ENCODE measurements at places on chromosomes 6 and 20.

GRCh38 chr6:47709160-47709559 lies 10.8 kb downstream of the ADGRF4 start:
- DNase-seq = no peak

- no peak for DNase-seq
These were observed 358.0 kb upstream of the CDH4 start for GRCh38 chr20:60894091-60894490.

- no peak for DNase-seq
These were observed 850.5 kb upstream of the GJE1 start for GRCh38 chr6:141282263-141282662.

- DNase-seq = no peak
These were observed 449.6 kb downstream of the KIF16B start for GRCh38 chr20:16123623-16124022.

GRCh38 chr6:88374553-88374952 lies 208.4 kb upstream of the CNR1 start:
- no peak for DNase-seq

DNA sequence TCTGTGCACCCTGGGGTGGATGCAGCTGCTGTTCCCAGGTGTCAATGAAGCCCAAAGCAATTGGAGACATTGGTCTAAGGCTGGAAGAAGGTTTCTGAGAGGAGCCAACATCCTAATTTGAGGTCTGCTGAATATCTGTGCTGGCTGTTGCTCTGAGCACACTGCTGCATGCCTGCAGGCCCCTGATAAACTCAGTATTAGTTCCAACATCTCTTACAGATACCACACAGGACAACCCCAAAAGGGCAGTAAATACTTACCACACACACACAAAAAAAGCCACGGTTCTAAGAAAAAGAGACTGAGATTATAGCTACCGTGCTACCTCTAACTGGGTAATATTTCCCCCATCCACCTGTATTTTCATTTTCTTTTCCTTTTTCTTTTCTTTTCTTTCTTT lies 164.3 kb upstream of the SOX4 start:
- DNase-seq = no peak

GRCh38 chr6:87738000-87738399 lies 36.0 kb upstream of the AKIRIN2 start:
- no peak for DNase-seq

GRCh38 chr6:55874316-55874715 lies 1.1 kb downstream of the BMP5 start:
- no peak for DNase-seq

GRCh38 chr6:16318538-16318937 lies 80.2 kb downstream of the GMPR start:
- no peak for DNase-seq

- DNase-seq = no peak
These were observed 203.0 kb upstream of the PCSK2 start for GRCh38 chr20:17023806-17024205.

DNA sequence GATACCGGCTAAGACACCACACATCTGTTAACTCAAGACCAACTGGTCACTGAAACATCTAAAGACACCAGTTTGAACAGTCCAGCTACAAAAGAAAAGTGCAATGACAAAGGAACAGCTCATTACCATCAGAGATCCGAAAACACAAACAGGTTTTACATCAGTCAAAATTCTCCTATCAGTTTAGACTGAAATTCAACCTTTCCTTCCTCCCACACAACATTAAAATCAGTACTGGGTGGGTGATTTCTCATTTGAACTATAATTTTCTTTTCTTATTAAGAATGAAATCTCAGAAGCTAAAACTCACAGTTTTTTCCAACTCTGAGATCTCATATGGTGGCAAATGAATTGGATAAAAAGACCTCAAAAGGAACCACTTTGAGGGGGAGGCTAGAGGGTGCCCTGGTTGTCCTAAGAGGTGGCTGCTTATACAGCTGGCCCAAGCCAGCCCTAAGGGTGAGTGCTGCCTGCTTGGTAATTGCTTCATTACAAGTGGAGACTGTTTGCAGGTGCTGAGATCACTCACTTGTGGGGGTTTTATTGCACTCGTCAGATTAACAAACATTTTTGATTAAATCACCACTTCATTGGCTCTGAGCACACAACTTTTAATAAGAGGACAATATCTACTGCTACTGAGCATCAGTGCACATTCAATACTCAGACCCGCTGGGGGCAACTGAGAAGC lies 4.3 kb downstream of the CCDC167 start:
- no peak for DNase-seq

- no peak for DNase-seq
These were observed 17.1 kb upstream of the RPN2 start for GRCh38 chr20:37161830-37162549.

DNA sequence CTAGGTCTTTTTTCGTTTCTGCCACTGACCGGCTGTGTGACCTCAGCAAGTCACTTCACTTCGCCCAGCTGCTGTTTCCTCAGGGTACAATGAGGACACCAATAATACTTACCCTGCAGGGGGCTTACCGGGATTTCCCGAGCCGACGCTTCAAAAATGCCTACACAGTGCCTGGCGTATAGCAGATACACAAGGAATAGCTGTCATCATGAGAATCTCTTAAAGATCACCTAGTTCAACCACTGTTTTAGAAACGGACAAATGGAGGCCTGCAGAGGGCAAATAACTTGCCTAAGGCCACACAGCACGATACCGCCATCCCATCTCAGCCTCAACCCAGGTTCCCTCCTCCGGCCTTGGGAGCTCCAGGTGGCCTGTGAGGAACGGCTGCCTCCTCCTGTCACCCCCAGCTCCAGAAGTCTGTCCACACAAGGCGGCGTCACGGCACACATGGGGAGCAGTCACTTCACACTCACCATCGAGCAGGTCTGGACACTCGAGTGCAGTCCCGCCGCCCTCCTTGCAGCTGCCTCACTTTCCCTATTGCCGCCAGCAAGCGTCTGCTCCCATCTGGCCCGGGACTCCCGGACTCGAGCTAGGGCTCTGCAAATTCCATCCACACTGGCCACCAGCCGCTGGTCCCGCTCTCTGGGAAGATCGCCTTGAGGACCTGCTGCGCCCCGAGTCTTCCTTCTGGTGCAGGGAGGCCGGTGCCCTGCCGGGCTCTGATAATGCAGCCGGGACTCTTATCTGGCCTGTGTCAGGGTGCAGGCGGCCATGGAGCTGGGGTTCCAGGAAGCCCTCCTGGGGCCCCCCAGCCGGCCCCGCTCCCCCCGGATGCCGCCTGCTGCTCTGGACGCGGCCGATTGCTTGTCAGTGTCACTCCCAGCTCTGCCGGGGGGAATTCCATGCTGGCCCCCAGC lies at the start of gene RIPOR3:
Gene RIPOR3 (minus strand): TSS at position 893 of the 923 bp plus-strand sequence. CDS start 414 bp downstream, at position 479.
- no peak for DNase-seq

DNA sequence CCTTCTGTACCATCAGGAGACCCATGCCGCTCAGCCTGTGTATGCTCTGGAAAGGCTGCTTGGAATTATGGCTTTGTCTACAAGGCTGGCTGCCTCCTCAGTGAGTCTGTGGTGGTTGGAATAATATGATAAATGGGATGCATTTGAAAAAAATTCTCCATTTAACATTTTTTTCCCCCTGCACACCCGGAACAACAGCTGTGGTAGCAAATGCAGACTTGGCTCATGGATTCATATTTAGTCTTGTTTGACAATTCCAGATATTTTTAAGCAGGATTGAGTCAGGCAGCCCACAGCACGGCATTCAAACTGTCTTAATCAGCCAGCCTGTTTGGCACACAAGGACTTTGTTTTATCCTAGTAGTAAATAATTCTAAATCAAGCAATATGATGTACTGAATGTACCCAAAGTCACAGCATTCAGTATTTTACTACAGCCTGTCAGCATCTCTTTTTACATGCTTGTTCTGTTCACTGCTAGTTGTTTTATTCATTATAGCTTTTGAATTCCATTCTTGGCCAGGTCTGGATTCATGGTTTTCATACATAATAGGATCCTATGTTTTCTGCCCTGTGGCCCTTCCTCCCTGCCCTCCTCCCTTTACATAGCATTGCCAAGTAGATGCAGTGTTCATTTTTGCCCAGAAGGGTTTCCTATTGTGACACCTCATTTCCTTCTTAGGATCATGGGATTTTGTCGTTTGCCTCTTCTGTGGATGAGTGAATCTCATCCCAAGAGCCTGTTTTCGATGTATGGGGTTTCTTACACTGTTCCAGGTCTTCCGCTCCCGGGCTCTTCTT lies 68.1 kb downstream of the LRRC1 start:
- no peak for DNase-seq

DNA sequence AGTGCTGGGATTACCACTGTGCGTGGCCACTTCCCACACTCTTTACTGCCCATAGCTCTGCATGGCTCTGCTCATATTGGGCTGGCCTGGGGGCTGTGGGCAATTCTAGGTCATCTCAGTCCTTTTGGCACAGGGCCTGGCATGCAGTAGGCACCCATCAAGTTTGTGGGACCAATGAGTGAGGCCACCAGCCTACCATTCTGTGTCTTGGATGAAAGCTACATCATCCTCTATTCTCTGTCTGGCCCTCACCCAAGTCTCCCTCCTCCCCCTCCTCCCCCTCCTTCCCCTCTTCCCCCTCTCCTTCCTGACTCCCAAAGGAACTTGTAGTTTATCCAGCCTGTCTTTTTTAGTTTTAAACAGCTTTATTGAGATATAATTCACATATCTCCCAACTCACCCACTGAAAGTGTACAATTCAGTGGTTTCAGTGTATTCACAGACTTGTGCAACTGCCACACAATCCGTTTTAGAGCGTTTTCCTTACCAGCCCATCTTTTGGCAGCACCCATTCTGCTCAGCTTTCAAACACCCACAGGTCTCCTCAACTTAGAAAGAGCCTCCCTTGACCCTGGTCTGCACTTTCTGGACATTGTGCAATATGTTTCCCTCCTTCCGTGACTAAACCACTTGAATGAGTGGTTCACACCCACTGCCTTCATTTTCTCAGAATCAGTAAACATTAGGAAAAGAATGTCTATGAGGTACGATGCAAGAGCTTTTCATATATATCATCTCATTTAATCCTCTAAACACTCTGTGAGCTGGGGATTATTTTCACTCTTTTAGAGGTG lies 21.5 kb upstream of the MRPS18A start:
- DNase-seq = no peak

GRCh38 chr6:105402090-105402938 lies 568 bp downstream of the PREP start:
- DNase-seq = no peak

DNA sequence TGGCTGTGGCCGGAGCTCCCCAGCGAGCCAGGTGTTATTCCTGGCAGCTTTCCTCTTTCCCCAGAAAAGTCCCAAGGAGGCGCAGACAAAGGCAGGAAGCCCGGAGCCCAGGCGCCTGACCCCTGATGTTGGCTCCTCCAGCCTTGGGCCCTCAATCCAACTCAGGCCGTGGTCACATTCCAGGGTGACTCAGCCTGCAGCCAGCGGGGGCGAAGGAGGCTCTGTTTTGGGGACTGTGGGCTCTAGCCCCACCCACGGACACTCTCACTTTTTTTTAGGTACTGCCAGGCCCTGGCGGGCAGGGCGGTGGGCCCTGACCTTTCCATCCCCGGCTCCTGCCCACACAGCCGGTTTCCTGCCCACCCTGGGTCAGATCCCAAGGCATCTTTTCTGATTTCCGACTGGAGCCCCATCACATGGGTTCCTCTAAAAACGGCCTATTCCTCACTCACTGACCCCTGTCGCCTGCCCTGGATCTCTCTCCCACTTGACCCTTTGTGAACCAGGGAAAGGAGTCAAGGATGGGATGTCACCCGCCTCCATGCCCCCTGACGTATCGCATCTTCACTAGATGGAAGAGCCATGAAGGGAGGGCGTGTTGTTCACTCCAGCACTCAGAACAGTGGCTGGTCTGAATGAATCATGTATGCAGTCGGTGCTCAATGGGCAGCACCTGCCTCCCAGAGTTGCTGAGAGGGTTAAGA lies 5.5 kb downstream of the PTGIS start:
- DNase-seq = no peak

DNA sequence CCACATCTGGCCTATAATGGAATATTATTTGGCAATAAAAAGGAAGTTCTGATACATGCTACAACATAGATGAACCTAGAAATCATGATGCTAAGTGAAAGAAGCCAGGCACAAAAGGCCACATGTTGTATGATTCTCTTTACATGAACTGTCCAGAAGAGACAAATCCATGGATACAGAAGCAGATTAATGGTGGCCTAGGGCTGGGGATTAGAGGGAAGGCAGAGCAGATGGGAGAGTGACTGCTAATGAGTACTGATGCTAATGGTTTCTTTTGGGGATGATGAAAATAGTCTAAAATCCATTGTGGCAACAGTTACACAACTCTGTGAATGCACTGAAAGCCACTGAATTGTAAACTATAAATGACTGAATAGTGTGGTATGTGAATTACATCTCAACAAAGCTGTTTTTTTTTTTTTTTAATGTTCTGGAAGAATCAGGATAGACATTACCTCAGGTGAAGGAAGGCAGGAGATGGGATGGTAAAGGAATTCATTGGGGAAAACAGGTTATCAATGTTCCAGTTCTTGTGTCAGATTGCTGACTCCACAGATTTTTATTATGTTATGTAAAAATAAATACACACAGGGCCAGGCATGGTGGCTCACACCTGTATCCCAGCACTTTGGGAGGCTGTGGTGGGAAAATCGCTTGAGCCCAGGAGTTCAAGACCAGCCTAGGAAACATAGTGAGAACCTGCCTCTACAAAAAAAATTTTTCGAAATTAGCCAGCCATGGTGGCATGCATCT lies 8.9 kb upstream of the SOX12 start:
- DNase-seq = no peak

DNA sequence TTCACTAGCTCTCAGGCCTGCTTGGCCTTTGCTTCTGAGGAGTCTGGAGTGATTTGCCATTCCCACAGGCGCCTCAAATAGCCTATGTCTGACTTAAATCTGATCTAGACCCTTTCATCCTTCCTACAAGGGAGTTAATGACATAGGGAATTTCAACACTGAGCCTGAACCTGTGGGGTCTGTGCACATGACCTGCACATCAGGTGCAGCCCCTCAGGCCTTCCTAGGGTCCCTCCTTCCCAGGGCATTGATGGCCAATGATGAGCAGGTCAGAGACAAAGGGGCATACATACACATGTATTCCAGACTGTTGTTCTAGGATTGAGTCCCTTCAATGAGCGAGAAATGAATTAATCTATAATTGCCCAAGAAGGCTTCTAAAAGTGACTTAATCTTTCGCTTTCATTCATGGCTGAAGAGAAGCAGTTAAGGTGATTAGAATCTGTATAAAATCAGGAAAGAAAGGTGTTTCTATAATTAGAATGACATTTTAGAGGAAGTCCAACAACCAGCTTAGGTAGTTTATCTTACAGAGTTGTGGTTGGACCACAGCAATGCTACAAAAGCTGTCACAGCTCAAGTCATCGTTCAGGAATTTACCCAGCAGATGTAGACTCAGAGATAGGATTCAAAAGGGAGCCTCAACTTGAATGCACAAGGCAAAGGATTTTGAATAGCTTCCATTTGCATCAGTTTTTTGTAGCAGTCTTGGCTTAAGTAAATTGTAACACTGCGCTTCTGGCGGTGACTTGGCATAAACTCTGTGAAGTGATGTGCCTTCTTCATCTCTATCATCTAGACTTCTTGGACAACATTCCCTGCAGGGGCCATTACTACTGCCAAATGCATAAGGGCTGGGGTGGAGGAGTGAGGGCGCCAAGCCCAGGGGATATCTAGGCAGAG lies 27.0 kb upstream of the TBC1D7 start:
- DNase-seq = no peak

Measured in cortex of kidney (tissue), 1 donor.